Suppressor macrophage treated with lipopolysaccharide for 4 hours (primary cell): ENCODE measurements at places on chromosomes 4 and X.

DNA sequence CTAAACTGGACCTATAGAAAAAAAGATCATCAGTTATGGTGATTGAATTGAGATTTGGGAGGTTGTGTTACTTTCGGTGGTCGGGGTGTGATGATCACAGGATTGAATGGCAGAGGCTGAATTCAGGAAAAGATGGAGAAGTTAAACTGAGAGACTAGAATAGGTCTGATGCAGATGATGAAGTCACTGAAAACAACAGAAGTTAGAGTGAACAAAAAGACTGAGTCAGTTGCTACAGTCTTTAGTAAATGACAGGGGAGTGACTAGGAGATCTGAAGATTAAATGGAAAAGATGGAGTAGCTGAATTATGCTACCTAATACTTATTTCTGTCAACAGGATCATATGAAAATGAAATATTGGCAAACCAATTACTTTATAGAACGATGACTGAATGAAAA is 163.2 kb downstream of the RPA4 start:
- no peak for DNase-seq

DNA sequence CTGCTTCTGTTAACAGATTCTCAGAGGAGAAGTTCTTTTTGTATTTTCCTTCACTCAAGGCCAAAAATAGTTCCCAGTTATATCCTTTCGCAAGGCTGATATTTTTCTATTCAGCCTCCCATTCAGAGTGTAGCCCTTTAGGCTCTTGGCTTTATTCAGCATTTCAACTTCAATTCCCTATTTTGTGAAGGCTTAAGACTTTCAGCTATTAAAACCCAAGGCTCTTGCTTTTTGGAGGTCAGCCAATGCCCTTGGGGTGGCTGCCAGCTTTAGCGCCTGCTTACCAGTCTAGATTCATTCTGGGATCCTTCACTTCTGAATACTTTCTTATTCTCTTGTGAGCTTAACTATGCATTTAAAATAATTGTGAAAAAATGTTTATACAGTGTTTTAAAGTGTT is 57.3 kb upstream of the ADGRA3 start:
- no peak for DNase-seq

DNA sequence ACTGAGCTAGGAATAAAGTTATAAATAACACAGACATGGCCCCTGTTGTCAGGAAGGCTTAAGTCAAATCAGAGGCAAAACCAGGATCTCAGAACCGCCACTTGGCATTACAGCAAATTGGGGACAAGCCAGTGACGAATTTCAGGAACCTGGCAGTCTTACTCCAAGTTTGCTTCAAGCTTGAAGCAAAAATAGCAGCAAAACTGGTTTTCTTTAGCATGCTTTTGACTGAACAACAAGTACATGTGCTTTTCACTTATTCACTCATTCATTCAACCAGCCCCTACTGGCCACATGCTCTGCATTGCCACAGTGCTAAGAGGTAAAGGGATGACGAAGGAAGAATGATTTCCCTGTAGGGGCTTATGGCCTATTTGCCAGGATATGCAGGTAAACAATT is 253.9 kb upstream of the PPARGC1A start:
- DNase-seq = no peak

- DNase-seq = no peak
Observed at GRCh38 chr4:97496298-97496873, 646.9 kb downstream of the STPG2 start.

- no peak for DNase-seq
Observed at GRCh38 chr4:179709961-179710624, 2267.9 kb upstream of the AGA start.

DNA sequence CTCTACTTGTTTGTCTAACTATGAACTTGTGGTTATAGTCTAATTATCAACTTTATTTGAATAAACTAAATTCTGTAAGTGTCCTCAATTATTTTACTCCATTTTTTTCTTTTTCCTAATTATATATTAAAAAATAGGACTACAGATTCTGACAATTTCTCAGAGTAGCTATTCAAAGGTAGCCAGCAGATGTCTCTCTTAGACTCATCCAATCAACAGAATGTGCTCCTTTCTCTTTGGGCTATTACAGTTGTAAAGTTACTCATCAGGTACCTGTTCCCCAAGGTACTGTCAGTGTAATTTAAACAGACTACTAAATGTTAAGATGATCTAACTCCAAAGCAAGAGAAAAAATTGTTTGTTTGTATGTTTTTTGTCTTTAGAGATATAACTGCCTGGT is 248.6 kb downstream of the PCDH18 start:
- DNase-seq = no peak

GRCh38 chrX:103157496-103158316 is 57.2 kb upstream of the BEX4 start:
- DNase-seq = peak; percentile 38

DNA sequence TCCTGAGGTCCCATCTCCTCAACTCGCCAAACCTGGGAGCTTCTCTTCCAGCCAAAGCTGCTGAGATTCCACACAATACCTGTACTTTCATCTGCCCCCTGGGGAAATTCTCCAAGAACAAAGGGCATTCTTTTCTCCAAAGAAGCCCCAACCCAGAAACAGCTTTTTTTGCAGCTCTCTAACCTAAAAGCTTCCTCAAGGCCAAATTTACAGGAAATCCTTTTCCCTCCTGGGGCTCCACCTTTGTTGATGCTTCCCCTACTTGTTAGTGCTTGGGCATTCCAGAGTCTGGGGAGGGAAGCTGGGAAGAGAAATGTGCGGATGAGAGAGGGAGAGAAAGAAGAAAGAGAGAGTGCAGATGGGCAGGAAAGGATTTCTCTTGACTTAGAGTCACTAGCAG is 24.3 kb downstream of the ZBTB33 start:
- no peak for DNase-seq

- DNase-seq = peak; percentile 45
Observed at GRCh38 chr4:6333301-6334202, 63.9 kb downstream of the WFS1 start.

- DNase-seq = no peak
Observed at GRCh38 chr4:140044337-140044902, 109.6 kb downstream of the MAML3 start.

GRCh38 chr4:104451573-104451972 is 43.1 kb downstream of the CXXC4 start:
- DNase-seq = no peak

GRCh38 chr4:162878096-162878495 is 288.6 kb downstream of the NAF1 start:
- no peak for DNase-seq

GRCh38 chr4:175127314-175127713 is 209.2 kb downstream of the ADAM29 start:
- no peak for DNase-seq

DNA sequence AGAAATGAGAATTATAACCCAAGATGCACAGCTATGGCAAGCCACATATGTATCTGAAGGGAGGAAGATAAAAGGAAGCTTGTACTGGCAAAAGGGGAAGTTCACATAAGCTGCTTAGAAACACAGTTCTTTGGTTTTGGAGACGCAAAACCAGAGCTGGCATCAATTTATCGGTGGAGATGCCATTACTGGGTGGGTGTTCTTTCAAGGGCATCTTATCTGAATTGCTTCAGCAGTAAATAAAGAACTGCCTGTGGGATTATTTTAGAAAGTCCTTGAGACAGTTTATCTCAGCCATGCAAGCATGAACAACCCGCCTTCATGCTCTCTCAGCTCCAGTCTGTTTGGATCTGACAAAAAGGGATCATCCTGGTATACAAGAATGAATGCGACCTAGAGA is 60.8 kb downstream of the DDX60 start:
- DNase-seq = peak; percentile 11

- DNase-seq = no peak
Observed at GRCh38 chr4:80235451-80235850, 31.0 kb upstream of the FGF5 start.

GRCh38 chr4:13452927-13453579 is 31.1 kb downstream of the RAB28 start:
- peak; percentile 36 for DNase-seq
